ENCODE measurements at places on chromosomes 4 and X. TPM values are rescaled to one million over a fixed set of nuclear protein-coding genes. Genes with fewer than 3 reads are reported as not detected.

DNA sequence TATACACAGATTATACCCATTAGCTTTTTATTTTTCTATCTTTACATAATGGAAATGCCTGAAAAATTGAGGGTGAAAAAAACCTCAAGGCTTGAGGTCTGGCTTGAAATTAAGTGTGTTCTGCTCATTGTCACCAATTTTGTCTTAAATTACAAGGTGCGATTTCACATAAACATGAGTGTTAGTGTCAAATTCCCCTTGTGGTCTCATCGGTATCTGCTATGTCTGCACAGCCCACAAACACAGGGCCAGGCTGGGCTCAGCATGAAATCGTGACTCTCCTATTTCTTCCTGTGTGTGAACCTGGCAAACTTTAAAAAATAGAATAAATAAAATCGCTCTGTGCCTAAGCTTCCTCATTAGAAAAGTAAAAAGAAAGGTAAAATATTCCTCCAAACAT is 109.1 kb downstream of the CRLF2 start:
- no peak for DNase-seq

- peak; percentile 22 for DNase-seq
Measured at GRCh38 chr4:145176641-145177432, 3.6 kb downstream of the OTUD4 start.

DNA sequence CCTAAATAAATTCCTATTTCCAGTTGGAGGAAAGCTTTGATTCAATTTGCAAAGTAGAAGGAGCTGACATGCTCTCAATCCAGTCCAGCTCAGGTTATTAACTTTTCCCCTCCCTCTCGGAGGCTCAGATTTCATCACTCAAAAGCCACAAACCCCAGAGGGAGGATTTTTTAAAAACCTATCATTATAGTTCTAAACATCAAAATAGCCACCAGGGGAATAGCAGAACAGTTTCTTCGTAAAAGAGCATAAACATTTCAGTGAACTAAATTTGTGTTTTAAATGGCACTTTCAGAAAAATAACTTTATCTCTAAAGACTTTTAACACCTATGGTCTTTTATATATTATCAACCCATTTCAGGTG is 8.8 kb downstream of the GPRIN3 start:
- no peak for DNase-seq

Gene CTAG2
- not detected for total RNA-seq

Gene TBX22
- total RNA-seq, result not detected

GRCh38 chr4:26827798-26828197 is 32.8 kb upstream of the STIM2 start:
- DNase-seq, result peak; percentile 61

GRCh38 chrX:85379174-85379907 is at the start of gene POF1B:
TSS of gene POF1B (minus strand) at chrX:85379665. CDS start at chrX:85379454, 211 bp downstream.
- DNase-seq, result peak; percentile 65

- no peak for DNase-seq
Measured at GRCh38 chr4:48439988-48440387, 43.2 kb upstream of the SLC10A4 start.

GRCh38 chr4:64911846-64912245 is 502.6 kb upstream of the TECRL start:
- no peak for DNase-seq
